ENCODE measurements at places on chromosomes 7 and 10.

GRCh38 chr7:12550956-12551355, 19.6 kb upstream of the SCIN start:
- no peak for DNase-seq

- peak; percentile 70 for DNase-seq
Measured at GRCh38 chr10:44390585-44391072, 5.7 kb upstream of the CXCL12 start.

GRCh38 chr7:1431634-1432380, 27.5 kb downstream of the MICALL2 start:
- no peak for DNase-seq

GRCh38 chr7:143958781-143959180, 4.1 kb downstream of the OR2F1 start:
- no peak for DNase-seq

DNA sequence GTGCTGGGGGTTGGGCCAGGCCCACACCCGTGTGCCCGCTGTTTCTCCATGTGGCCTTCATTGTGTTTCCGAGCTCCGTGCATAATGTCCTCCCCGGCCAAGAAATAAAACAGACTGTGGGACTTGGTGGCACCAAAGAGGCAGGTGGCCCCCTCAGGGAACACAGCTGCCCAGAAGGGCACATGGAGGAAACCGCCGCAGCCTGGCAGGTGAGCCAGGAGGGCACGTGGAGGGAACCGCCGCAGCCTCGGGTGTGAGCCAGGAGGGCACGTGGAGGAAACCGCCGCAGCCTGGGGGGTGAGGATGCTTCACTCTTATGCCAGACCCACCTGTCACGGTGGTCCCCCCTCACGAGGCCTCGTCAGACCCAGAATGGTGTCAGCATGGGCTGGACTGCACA, 288.7 kb downstream of the WDR37 start:
- no peak for DNase-seq

DNA sequence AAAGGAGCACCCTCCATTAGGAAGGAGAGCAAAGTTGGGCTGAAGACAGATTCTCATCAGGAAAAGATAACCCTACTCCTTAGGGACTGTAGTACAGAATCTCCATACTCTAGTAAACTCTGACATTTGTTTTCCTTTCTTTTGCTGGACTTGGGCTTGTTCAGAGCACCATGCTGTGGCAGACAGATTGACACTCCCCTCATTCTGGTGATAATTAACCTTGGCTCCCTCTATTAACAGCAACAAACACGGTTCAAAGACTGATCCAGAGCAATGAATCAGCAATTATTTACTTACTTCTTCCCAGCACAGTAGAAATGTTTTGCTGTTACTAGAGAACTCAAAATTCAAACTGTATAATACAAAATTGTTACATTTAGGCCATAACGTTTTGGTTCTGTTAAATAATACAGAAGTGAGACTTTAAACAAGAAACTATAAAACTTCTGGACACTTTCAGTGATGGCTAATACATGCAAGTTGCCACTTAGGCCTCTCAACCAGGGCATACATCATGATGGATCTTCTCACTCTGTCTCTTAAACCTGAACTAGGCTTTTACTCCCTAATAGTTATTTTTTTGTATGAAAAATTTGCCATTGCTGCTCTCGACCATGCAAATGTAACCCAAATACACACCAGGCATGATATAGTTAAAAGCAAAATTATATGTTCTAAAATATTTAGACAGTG, 639.0 kb downstream of the IPMK start:
- DNase-seq, result no peak

DNA sequence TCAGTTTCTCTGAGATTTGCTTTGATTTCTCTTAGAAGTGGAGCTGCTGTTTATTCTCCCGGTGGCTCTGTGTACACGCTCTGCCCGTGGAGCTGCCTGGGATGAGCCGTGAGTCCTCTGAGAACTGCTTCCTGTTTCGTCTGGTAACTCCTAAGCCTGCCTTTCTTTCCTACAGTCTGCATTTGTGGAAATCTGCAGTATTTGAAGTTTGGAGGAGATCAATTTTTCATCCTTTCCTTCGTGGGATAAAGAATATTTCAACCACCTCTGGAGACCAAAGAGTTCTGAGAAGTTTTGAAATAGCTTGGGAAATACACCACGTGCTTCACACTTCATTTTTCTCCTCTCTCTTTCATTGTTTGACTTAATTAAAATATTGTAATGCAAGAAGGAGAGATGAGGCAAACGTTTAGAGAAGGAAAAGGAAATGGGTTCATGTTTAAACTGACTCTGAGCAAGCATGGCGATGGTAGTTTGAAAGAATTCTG, 311.9 kb downstream of the LRMDA start:
- DNase-seq, result no peak

DNA sequence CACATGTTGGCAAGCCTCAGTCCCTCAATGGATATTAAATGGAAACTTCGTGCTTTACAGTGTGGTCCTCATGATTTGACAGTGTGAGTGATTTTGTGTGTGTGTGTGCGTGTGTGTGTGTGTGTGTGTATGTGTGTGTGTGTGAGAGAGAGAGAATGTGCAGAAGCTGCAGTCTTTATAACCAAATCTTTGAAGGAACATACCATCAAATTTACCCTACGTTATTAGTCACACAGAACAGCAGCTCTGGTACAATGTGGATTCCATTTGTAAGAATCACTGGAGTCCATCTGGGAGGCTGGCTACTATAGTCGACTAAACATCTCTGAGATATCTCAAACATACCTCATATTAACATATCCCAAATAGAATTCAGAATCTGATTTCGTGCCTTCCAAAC, 928.0 kb upstream of the POT1 start:
- DNase-seq, result no peak

GRCh38 chr7:47358357-47358756, 223.6 kb downstream of the TNS3 start:
- DNase-seq, result no peak

GRCh38 chr10:61633665-61634064, 29.1 kb upstream of the CABCOCO1 start:
- DNase-seq, result peak; percentile 68

- no peak for DNase-seq
Measured at GRCh38 chr10:8298896-8299570, 244.5 kb downstream of the GATA3 start.

DNA sequence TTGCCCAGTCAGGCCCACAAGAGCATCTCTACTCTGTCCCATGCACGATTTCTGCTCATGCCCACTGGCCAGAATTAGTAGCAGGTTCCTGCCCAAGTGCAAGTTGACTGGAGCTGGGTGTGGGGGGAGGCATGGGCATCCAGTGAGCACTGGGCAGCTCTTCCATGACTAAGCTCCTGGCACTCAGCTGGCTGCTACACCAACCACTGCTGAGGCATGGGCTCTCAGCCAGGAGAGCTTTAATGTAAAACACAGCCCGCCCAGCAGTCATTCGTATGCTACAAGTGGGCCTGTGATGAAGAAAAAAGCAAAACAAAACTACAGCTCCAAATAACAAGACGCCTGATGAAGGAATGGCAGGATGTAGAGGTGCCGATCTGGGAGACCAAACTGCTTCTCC, 335.4 kb upstream of the PFKP start:
- DNase-seq, result peak; percentile 2

DNA sequence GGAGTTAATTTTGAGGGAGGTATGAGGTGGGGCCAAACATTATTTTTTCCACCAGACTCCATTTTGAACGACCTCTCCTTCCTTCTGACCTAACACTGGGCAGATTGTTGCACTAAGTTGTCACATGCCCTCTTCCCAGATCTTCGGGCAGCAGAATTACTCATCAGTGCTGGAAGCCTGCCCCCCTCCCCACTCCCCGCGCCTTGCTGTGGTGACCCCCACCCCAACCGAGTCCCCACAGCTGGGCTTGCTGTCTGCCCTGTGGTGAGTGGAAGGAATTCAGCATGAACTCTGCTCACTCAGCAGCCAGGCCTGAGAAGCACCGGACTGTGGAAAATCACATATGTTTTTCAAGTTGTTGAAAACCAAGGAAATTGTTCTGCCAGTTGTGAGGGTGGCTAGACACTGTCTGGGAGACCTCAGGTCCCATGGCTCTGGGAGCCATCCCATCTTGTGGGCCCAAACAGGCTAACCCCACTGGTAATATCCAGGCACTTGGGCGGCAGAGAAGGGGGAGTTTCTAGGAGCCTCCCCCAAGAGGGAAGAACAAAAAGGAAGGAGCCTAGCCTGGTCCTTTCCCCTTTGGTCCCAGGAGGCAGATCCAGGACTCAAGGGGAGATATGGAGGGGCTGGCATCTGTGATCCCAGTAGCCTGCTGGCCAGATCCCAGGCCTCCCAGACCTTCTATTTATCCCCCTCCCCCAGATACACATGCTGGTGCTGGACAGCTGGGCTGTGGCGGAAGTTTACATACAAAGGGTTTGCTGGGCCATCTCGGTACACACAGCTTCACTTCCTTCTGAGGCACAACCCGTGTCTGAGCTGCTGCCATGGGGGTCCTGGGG, 3.5 kb upstream of the AEBP1 start:
- DNase-seq, result no peak

GRCh38 chr10:71769279-71769823, 4.0 kb downstream of the VSIR start:
- DNase-seq, result no peak

- DNase-seq, result no peak
Measured at GRCh38 chr10:132301371-132302330, 6.1 kb downstream of the STK32C start.

GRCh38 chr10:95664543-95664942, 8.0 kb upstream of the ALDH18A1 start:
- no peak for DNase-seq

- DNase-seq, result no peak
Measured at GRCh38 chr7:129947701-129948100, 5.1 kb downstream of the UBE2H start.

- DNase-seq, result no peak
Measured at GRCh38 chr10:100021322-100021721, 11.6 kb upstream of the DNMBP start.

- DNase-seq, result no peak
Measured at GRCh38 chr10:70832221-70832620, 16.5 kb downstream of the SGPL1 start.

DNA sequence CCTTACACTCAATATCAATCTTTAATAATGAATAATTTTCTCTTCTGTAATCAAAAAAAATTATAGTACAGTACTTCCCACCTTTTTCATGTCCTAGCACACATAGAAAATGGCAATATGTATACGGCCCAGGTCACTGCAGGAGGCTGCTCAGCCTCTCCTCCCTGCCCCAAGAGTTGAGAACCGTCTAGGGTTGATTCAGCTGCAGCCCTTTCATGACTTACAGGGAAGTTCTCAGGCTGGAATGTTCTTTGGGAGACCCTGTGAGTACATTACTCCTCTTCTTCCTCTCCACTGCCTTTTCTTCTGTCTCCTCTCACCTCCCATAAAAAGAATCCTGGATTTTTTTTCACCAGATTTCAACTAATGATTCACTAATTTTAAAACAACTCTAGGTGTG, 180.0 kb downstream of the HDAC9 start:
- DNase-seq, result no peak

DNA sequence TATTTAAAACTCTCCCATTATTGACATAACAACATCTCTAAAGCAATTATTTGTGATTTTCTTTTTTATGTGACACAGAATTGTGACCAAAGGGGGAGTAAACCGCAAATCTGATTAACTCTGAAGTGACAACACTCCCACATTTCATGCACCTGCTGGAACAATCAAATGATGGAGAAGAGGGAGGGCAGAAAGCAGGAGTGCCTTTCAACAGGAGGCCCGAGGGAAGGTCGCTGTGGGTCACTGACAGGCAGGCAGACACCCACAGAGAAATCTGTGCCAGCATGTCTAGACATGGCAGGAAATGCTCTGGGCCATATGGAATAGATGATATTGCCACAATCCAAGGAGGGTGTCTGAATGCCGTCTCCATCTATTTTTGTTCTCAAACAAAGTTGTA, 247.3 kb downstream of the DOCK4 start:
- DNase-seq, result peak; percentile 57

DNA sequence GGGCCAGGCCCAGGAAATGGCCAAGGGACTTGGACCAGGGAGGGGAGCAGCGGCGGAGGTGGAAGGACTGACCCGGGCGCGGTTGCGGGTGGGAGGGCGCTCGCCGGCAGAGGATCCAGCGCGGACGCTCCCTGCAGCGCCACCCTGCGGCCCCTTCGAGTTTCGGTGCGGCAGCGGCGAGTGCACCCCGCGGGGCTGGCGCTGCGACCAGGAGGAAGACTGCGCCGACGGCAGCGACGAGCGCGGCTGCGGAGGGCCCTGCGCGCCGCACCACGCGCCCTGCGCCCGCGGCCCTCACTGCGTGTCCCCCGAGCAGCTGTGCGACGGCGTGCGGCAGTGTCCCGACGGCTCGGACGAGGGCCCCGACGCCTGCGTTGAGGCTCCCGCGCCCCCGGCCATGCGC, 16.8 kb upstream of the ZNF467 start:
- DNase-seq, result no peak

DNA sequence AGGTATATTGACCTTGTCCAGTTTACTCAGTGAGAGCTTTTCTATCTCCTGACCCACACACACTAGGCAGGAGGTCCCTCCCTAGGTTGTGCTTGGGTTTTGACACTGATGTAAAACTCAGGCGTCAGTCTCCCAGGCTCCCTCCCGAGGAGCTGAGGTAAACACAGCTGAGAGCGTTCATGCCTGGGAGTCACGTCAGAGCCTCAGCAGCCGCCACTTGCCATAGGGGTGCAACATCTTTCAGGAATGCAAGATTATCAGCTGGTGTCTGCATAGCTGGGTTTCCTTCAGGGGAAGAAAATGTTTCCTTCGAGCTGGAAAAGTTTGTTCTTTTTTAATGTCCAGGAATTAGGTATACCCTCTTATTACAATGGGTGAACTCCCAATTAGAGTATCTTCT, 70.6 kb downstream of the FGFR2 start:
- no peak for DNase-seq

GRCh38 chr7:158432369-158433341, 155.0 kb downstream of the PTPRN2 start:
- peak; percentile 98 for DNase-seq

GRCh38 chr7:46515844-46516590, 594.9 kb upstream of the IGFBP3 start:
- DNase-seq, result peak; percentile 8
